ENCODE measurements at places on chromosomes 5 and 9. TPM values are rescaled to one million over a fixed set of nuclear protein-coding genes. Genes with fewer than 3 reads are reported as not detected.

Gene OR13J1
- not detected for total RNA-seq

Gene CMBL
- total RNA-seq: 35.7 TPM

Gene DOK3
- total RNA-seq: 11.7 TPM

Gene LCN12
- 0.55 TPM for total RNA-seq

Gene LEAP2
- not detected for total RNA-seq

Gene FBLL1
- 0.07 TPM for total RNA-seq

Gene SGCD
- 0.15 TPM for total RNA-seq

Gene C9orf153
- total RNA-seq: 1.9 TPM

Gene NUTM2G
- not detected for total RNA-seq

Gene BSPRY
- total RNA-seq: 22.6 TPM

Gene FGF10
- not detected for total RNA-seq

Gene CARTPT
- total RNA-seq: not detected

Gene CCNH
- total RNA-seq: 121 TPM

Gene SNCAIP
- not detected for total RNA-seq

Gene SPINK1
- total RNA-seq: not detected

Gene IFNA13
- not detected for total RNA-seq

Gene AOPEP
- total RNA-seq: 23.1 TPM

Gene CCNO
- 5.3 TPM for total RNA-seq

Gene SHROOM1
- 15.7 TPM for total RNA-seq

Gene WDR31
- total RNA-seq: 1.7 TPM

Gene CETN3
- 39.2 TPM for total RNA-seq

Gene SPRY4
- total RNA-seq: 38.4 TPM

Gene EIF4E1B
- not detected for total RNA-seq

Gene FOXD4
- 0.80 TPM for total RNA-seq

Gene PKD2L2
- not detected for total RNA-seq

Gene PCDHB10
- 0.33 TPM for total RNA-seq

Gene PHF24
- not detected for total RNA-seq

Gene EDIL3
- total RNA-seq: 13.8 TPM

Gene MEIKIN
- not detected for total RNA-seq

Gene LARP1
- total RNA-seq: 123 TPM

Gene LHX3
- total RNA-seq: not detected

Gene FKTN
- 9.2 TPM for total RNA-seq

Gene OTP
- not detected for total RNA-seq

Gene PPIC
- 14.6 TPM for total RNA-seq

Gene SCGB3A2
- total RNA-seq: 0.51 TPM

Gene KLF9
- total RNA-seq: 0.44 TPM

Gene PRSS3
- 225 TPM for total RNA-seq
